ENCODE measurements at places on chromosomes 7 and 10.
A peak's percentile ranks its signal among the peaks of the same experiment; 100 is the strongest.

DNA sequence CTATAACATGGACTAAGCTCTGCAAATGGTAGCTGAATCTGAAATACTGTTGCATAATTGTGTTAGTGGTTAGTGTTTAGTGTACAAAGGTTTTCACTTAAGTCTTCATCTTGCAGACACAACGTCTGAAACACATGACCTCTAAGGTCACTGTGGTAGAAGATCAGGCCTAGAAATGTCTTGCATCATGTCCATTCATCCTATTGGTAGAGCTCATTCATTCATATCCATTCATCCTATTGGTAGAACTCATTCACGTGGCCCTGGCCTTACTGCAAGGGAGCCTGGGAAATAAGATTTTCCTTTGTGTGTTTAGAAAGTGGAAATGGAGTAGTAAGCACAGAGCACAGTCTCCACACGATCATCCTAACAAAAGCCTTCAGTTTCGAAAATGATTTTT lies 485.8 kb downstream of the PLXNA4 start:
- no peak for DNase-seq

GRCh38 chr10:98444314-98445006 lies 2.3 kb downstream of the HPS1 start:
- DNase-seq = no peak

- DNase-seq = no peak
Measured at GRCh38 chr7:100879685-100880261, 4.9 kb downstream of the SRRT start.

- no peak for DNase-seq
Measured at GRCh38 chr7:1236831-1237701, 4.4 kb downstream of the UNCX start.

DNA sequence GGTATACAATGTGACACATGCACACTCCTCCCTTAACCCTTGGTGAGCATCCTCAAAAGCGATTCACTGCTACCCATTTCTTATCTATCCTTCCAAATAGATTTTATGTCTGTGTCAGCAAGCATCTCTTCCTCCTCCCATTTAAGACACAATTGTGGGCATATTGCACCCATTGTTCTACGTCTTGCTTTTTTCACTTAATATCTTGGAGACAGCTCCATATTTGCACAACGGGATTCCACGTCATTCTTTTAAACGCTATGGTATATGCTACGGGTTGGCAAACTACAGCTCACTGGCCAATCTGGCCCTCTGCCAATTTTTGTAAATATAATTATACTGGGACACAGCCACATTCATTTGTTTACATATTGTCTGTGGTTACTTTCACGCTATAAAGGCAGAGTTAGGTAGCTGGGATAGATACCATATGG lies 88.6 kb downstream of the RNF216 start:
- DNase-seq = no peak

DNA sequence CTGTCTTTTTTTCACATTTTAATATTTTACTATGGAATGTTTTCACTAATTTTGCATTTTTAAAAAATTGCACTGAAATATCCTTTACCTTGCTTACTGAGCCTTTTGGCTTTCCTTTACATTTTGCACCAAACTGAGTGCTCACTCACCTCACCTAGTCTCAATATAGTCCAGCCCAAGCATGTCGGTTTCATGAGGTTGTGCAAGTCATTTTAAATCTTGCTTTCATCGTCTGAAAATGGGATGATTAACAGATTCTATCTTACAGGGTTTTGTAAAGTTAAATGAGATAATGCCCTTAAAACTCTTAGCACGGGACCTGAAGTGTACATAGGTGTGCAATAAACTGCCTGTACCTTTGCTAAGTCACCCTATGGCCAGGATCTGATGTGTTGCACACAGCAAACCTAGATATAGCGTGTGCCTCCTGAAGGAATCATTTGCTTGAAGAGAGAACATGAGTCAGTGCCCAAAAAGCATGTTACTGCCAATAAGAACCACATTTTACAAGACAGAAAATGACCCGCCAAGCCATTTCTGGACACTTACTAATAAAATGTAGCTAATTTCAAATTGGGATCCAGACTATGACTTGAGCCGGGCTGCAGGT lies 199.8 kb downstream of the JCAD start:
- DNase-seq = no peak

DNA sequence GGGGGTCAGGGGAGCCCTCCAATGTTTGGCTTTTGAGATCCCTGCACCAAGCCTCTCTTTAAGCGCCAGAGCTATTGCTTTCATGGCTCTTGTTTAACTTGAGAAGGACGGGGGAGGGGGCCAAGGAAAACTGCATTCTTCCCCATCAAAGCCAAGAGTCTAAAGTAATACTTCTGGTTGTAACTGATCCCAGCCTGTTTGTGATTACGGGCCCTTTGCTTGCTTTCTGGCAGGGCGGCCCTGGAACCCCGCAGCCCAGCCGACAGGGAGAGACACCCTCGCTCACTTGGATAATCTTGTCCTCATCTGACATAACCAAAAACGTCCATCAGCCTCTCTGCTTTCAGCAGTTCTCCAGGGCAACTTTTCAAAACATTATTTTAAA lies 154.7 kb downstream of the NEURL1 start:
- no peak for DNase-seq

GRCh38 chr7:140621401-140622021 lies 19.1 kb downstream of the DENND2A start:
- DNase-seq = no peak

- DNase-seq = no peak
Measured at GRCh38 chr10:30227481-30227880, 121.6 kb downstream of the MTPAP start.

DNA sequence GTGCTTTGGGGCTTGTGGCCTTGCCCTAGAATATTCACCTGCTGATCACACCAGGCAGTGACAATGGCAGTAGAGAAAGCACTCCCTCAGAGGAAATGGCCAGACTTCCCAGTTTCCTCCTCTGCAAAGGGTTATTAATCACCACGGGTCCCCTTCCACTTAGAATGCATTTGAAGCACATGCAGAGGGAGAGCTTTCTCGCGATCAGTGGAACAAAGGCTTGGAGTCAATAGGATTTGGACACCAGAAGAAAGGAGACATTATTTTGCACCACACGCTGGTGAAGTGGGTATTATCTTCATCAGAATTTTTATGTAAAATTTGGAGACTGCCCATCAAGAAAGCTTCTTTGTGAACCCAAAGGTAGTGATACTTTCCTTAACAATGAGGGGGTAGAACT lies 35.4 kb upstream of the INHBA start:
- DNase-seq = no peak

GRCh38 chr7:127833641-127834040 lies 181.6 kb downstream of the SND1 start:
- DNase-seq = no peak

GRCh38 chr10:123868038-123869019 lies 23.3 kb downstream of the CPXM2 start:
- no peak for DNase-seq

DNA sequence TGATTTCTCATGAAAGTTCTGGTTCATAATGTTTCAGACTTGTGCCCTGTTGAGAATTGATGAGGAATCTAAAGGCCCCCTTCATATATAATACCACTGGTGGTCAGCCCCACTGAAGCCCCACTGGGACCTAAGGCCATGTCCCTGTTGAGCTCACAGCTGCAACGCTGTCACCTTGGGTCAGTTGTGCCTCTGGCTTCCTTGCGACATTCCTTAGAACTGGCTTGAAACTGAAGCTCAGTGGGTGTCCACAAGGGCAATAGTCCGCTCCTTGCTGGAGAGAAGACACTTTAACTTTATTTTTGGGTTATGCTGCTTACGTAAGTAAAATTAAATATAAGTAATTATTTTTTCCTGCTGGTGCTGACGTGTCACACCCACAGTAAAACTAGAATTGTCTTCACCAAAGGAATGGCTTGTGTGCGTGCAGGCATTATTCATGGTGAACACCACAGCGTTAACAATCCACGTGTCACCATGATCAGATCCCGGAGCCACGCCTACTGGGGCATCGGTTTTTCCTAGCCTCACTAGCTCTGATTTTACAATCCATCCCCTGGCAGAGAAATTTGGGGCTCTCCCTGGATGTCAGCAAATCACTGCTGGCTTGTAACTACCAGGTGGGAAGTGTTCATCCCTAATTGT lies 66.5 kb downstream of the BICC1 start:
- no peak for DNase-seq

DNA sequence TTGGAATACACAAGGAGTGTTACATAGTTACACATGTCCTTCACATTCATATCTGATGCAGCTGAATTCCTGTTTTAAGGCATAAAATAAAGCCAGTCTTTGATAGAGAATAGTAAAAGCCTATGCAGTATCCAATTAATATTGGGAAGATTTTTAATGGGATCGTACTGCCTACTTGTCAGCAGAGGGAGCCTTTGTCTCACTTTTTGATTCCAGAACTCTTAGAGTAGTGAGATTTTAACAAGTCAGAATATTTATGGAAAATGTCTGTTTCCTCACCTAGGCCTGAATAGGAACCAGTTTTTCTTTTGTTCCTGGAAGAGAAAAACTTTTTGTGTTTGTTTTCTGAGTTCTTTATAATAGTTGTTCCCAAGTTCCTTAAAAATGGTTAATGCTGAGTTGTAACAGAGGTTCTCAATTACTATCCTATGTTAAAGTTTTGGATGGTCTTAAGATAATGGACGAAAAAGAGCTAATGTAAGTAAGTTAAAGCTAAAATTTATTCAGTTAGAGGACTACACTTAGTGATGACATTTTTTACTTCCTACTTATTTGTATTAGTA lies 114.0 kb downstream of the BBS9 start:
- peak; percentile 29 for DNase-seq

- no peak for DNase-seq
Measured at GRCh38 chr7:44408596-44408995, 81.9 kb downstream of the NUDCD3 start.

DNA sequence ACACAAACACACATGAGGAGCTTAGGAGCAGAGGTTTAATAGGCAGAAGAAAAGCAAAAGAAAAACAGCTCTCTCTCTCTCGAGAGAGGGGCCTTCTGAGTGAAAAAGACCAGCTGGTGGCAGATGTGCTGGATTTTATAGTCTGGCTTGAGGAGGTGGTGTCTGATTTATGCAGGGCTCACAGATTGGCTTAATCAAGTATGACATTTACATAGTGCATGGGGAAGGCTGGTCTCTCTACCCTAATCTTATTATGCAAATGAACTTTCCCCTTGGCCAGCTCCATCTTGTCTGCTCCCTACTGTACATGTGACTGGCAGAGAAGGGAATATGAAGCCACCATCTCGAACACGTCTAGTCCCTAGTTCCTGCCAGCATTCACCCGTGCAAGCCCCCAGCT lies 219.5 kb upstream of the ZNF804B start:
- DNase-seq = no peak

GRCh38 chr7:1752111-1752510 lies 82.0 kb downstream of the ELFN1 start:
- DNase-seq = no peak

GRCh38 chr7:129807863-129808262 lies 144.9 kb downstream of the UBE2H start:
- DNase-seq = no peak

GRCh38 chr7:75943864-75944263 lies 28.9 kb downstream of the POR start:
- no peak for DNase-seq

GRCh38 chr10:34814223-34814912 lies 728 bp downstream of the PARD3 start:
- DNase-seq = peak; percentile 54

DNA sequence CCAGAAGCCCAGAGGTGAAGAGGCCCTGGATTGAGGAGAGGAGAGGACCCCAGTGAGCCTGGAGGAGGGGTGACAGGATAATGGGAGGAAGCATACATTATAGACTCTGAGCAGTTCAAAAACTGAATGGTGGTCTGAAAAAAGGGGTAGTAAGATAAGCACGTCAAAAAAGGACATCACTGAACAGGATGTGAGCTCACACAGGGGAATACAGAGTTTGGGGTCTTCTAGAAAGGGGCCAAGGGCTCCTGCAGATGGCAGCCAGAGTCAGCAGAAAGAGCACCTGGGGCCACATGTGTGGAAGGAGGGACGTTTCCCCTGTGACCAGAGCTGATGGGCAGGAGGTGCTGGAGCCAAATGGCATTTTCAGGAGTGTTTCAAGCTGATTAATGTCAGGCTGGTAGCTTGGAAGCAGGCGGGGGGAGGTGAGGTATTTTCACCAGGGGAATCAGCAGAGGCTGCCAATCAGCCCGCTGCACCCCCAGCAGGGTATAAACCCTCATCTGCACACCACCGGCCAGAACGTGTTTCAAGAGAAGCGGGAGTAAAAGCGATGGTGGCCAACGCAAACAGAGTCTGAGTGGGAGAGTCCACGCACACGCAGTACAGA lies 85.8 kb downstream of the TNS3 start:
- no peak for DNase-seq

- DNase-seq = no peak
Measured at GRCh38 chr7:100211342-100211780, 8.4 kb upstream of the PVRIG start.

- peak; percentile 15 for DNase-seq
Measured at GRCh38 chr10:60444494-60445064, 54.9 kb upstream of the ANK3 start.

- DNase-seq = no peak
Measured at GRCh38 chr7:109190766-109191398, 621.2 kb downstream of the DNAJB9 start.

All from neuronal stem cell (in vitro differentiated cells).